ENCODE measurements at places on chromosomes 4 and X. TPM values are rescaled to one million over a fixed set of nuclear protein-coding genes. Genes with fewer than 3 reads are reported as not detected.

IL2 gene
- total RNA-seq, result not detected

C4orf51 gene
- not detected for total RNA-seq

MAGEE1 gene
- total RNA-seq, result 3.8 TPM

GSX2 gene
- total RNA-seq, result not detected

HPGDS gene
- total RNA-seq, result not detected

FAAH2 gene
- total RNA-seq, result 0.92 TPM

PLK4 gene
- 34.7 TPM for total RNA-seq

FIP1L1 gene
- 65.6 TPM for total RNA-seq

ZFP92 gene
- total RNA-seq, result 3.0 TPM

ASMT gene
- not detected for total RNA-seq

IL9R gene
- total RNA-seq, result not detected

GPR82 gene
- not detected for total RNA-seq

SYN1 gene
- total RNA-seq, result 0.71 TPM

SSX4B gene
- not detected for total RNA-seq

OCRL gene
- 21.0 TPM for total RNA-seq

CXCL6 gene
- total RNA-seq, result 0.85 TPM

- no peak for DNase-seq
These were observed 14.5 kb upstream of the FGG start for GRCh38 chr4:154626793-154627484.

DNA sequence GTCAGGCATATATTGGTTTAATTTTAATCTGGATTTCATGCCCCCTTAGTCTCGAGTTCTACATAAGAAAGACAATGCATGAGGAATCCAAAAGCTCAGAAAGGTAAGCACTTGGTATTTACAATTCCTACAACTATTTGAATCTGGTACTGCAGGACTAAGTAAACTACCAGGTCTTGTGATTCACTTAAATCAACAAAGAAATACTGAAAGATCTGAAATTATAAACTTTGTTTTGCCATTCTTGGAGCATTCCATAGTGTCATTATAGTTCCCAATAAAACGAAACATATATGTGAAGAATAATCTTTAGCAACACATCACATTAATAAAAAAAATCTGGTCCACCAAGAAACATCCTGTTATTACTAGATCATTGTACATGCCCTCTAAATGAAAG is 482.3 kb downstream of the ANKRD50 start:
- no peak for DNase-seq

GRCh38 chr4:8048856-8049676 is 109.4 kb upstream of the AFAP1 start:
- peak; percentile 16 for DNase-seq

DNA sequence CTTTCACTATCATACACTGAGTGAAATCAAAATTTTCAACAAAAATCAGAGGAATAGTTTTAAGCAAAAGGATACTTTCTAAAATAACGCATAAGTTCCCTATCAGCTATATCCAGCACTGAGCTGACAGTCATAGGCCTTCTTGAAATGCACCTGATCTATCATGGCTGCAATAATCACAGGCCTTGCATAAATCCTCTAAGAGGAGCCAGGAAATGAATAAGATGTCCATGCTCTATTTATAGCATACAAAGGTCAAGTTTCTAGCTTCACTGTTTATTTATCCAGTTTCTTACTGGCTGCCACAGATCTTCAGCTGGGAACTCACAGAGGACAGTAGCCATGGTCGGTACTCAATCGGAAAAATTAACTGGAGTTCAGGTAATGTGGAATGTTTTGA is 235.9 kb upstream of the DMD start:
- DNase-seq, result no peak

GRCh38 chr4:180086480-180087190 is 2156.6 kb upstream of the TENM3 start:
- no peak for DNase-seq

- no peak for DNase-seq
These were observed 611.0 kb upstream of the PABPC4L start for GRCh38 chr4:134812611-134813010.

DNA sequence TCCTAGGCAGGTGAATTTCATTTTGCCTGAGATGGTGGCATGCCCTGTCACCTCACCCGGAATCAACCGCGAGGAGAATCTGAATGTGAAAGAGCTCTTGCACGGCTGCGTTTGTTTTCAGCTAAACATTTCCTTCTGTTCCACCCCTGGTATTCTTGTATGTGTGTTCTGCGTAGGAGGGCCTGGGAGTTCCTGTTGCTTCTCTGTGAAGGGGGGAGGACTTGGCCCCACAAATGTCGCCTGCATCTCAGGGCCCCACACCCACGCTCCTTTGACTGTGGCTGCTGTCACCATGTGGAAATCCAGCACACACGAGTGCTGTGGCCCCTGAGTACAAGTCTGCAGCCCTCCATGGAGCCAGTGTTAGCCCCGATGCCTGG is 45.8 kb upstream of the CLCN4 start:
- DNase-seq, result no peak

- DNase-seq, result no peak
These were observed 1028.4 kb upstream of the INTU start for GRCh38 chr4:126604268-126604867.

- DNase-seq, result no peak
These were observed 126.0 kb upstream of the LDB2 start for GRCh38 chr4:17024425-17024824.

GRCh38 chrX:70196961-70197720 is 19.9 kb downstream of the DGAT2L6 start:
- peak; percentile 42 for DNase-seq

DNA sequence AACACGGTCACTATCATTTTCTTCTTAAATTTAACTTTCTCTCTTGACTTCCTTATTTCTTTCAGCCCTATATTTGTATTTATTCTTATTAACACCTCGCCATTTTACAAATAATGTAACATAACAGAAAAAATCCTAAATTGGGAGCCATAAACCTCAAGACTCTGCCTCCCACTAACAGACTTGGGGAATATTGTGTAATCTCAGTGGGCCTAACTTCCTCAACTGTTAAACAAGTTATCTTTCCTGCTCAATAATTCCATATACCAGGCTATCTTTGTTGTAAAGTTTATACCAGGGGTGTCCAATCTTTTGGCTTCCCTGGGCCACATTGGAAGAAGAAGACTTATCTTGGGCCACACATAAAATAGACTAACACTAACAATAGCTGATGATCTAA is 26.2 kb downstream of the PRSS12 start:
- DNase-seq, result no peak

DNA sequence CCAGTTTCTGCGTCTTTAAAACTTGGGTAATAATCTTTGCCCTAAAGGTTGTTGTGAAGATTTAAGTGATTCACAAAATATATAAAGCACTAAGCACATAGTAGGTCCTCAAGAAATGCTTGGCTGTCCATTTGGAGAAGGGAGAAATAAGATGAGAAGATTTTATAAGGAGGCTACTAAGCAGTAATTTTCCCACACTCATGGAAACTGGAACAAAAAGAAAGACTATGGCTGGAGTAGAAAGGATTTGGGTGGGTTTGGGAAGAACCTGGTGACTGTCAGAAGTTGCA is 47.0 kb downstream of the PRPS1 start:
- DNase-seq, result no peak

DNA sequence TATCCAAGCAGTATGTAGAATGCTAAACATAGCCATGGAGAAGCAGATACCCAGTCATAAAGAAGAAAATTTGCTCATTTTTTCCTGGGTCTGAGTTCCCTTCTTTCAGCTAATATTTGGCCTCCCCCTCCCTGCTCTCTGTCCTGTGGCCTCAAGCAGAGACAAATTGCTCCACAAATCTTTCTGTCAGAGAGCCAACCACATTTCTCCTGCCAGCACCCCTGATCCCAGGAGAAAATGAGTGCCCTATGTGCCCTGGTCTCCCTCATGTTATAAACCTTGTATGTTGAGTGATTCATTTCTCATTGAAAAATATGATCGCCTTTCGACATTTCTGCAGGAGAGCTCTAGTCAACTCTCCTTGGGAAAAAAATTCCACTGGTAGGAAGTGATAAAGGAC is 82.0 kb downstream of the TMEM156 start:
- DNase-seq, result no peak

- peak; percentile 61 for DNase-seq
These were observed 112.5 kb downstream of the CCNG2 start for GRCh38 chr4:77269505-77269904.

- DNase-seq, result peak; percentile 51
These were observed 269.2 kb downstream of the TRIML1 start for GRCh38 chr4:188408244-188409030.

- peak; percentile 26 for DNase-seq
These were observed 298.7 kb upstream of the CLNK start for GRCh38 chr4:10983268-10983667.

DNA sequence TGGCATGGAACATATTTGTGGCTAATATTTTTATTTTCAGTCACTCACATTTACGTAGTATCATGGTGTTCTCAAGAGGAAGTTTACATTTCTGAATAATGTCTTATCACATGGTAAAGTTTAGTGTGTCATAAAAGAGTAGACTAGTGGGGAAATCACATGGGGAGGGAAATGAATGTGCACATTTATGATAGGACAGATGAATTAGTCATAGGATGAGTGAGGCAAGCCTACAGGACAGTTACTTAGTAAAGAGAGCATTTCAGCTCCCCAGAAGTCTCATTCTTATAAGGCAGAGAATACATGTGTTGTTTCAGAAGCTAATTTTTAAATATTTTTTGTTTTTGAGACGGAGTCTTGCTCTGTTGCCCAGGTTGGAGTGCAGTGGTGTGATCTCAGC is 6.2 kb downstream of the GK start:
- peak; percentile 86 for DNase-seq

- no peak for DNase-seq
These were observed 38.4 kb upstream of the RASL11B start for GRCh38 chr4:52823702-52824092.

- DNase-seq, result no peak
These were observed 406.7 kb downstream of the SPOCK3 start for GRCh38 chr4:166827629-166828028.

GRCh38 chrX:153908219-153908860 is 3.9 kb downstream of the AVPR2 start:
- DNase-seq, result no peak

DNA sequence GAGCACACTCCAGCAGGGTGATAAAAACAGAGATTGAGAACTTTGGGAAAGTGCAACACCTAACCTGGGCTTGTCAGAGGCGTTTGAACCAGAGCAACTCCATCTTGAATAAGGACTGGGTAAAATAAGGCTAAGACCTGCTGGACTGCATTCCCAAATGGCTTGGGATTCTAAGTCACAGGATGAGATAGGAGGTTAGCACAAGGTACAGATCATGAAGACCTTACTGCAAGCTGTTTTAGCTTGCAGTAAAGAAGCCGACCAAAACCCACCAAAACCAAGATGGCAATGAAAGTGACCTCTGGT is 43.9 kb downstream of the SCFD2 start:
- no peak for DNase-seq

GRCh38 chr4:142405021-142405694 is 440.9 kb downstream of the INPP4B start:
- DNase-seq, result peak; percentile 95

- peak; percentile 85 for DNase-seq
These were observed 72.1 kb downstream of the COX18 start for GRCh38 chr4:72997409-72997808.

DNA sequence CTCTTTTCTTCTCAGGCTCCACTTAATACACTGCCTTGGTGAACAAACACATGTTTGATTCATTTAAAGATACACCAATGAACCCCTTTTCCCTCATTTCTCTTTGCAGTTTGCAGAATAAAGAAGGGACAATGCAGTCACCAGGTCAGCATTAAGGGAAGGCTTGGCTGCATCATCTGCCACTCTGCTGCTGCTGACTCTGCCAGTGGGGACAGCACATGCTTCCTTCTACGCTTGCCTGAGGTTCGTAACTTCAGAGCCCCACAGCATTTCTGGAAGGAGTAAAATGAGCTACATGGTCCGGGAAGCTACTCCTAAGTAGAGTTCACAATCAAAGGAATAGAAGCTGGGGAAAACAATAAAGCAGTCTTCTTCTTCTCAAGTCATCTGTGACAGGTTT is 178.9 kb upstream of the GATB start:
- no peak for DNase-seq

- no peak for DNase-seq
These were observed 63.2 kb upstream of the PBDC1 start for GRCh38 chrX:76109654-76110053.

DNA sequence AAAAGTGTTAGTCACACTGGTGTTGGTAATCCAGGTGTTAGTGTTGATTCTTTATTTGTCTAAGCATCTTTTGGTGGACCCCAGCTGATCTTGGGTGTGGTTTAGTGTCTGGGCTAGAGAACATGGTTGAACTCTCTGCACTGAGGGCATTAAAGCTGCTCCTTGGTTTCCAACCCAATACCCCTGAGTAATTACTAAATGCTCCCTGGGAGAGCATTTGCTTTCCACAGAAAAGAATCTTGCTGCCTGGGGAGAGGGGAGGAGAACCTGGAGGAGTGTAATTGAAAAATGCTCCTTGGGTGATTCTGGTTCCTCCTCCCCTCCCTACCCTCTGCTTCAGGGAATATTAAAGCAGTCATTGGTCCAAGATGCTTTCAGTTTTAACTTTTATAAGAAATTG is 3.1 kb downstream of the GUCY1B1 start:
- no peak for DNase-seq

DNA sequence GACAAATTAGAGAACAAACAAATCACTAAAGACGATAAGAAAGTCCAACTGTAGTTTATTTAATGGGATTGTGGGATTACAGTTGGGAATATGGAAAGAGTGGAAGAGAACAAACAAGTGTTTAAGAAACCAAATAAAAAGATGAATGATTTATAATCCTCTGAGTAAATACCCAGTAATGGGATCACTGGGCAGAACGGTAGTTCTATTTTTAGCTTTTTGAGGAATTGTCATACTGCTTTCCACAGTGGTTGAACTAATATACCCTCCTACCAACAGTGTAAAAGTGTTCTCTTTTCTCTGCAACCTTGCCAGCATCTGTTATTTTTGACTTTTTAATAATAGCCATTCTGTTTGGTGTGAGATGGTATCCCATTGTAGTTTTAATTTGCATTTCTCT is 15.0 kb downstream of the C4orf51 start:
- no peak for DNase-seq

DNA sequence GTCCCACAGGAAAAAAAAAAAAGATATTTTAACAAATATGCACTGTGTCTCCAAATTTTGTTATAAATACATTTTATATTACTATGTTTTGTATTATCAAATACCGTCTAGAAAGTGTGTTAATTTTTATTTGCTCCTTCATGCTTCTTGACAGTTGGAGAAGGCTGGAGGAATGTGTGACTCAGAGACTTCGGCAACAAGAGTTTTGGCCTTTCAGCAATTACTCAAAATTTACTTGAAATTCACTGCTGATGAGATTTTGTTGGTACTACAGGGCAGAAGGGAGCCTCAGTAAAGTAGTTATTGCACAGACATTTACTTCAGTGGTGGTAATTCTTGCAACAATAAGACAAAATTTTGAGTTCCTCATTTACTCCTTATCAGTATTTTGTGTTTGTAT is 2164.0 kb downstream of the PCDH7 start:
- DNase-seq, result peak; percentile 40

DNA sequence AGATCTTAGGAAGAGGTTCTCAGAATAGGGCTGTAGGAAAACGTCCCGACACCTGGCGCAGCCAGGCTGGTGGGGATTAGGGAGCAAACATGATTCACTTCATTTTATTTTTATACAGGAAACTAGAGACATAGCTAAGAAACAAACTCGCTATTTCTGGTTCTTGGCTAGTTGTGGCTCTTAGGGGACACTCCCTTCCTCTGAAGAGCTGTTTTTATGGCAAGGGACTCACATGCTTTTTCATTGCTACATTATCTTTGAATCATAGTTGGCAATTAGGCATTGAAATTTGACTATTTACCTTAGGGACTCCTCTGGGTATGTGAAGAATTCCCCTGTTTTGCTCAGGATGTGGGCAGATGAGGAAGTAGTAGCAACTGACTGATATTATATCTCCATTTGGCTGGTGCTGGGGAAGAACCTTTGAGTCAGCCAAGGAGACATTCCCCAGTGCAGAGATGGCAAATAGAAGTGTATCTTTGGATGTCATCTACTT is 174.5 kb downstream of the SMIM20 start:
- DNase-seq, result peak; percentile 92

Data from foreskin keratinocyte (primary cell).